ENCODE measurements at places on chromosomes 2 and 18.

DNA sequence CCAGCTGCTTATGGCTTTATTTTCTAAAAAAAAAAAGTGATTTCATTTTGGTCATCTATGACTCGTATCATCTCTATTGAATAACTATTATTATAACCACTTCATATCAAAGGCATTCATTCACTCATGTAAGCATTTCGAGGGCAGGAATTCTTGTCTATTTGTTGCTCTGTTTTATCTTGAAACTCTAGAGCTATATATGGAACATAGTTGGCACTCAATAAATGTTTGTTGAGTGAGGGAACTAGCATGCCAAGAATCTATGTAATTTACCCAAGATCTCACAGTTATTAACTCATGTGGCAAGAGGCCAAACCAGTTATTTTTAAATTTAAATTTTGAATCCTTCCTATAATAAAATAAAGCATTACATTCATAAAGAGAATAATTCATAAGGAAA lies 470.1 kb downstream of the TMX3 start:
- no peak for DNase-seq

- no peak for DNase-seq
Observed at GRCh38 chr2:216219861-216220260, 110.7 kb downstream of the XRCC5 start.

GRCh38 chr2:206472094-206472493 lies 28.8 kb downstream of the ADAM23 start:
- no peak for DNase-seq

DNA sequence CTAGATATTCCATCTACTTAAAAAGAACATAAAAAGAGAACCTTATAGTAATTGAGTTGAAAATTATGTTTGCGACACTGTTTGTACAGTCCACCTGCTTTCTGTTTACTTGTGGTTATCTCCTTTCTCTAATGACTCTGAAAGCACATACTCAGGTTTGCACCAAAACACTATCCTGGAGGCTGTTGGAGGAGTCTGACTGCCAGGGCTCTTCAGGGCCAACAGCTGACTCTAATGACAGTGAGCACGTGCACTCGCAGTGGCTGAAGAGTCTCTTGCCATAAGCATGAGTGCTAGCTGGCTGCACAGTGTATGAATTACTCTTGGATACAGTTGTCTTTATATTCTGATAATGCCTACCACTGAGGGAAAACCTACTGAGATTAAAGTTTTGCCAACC lies 16.7 kb upstream of the GLS start:
- peak; percentile 67 for DNase-seq

- no peak for DNase-seq
Observed at GRCh38 chr2:27177441-27178351, 28.9 kb downstream of the TCF23 start.

DNA sequence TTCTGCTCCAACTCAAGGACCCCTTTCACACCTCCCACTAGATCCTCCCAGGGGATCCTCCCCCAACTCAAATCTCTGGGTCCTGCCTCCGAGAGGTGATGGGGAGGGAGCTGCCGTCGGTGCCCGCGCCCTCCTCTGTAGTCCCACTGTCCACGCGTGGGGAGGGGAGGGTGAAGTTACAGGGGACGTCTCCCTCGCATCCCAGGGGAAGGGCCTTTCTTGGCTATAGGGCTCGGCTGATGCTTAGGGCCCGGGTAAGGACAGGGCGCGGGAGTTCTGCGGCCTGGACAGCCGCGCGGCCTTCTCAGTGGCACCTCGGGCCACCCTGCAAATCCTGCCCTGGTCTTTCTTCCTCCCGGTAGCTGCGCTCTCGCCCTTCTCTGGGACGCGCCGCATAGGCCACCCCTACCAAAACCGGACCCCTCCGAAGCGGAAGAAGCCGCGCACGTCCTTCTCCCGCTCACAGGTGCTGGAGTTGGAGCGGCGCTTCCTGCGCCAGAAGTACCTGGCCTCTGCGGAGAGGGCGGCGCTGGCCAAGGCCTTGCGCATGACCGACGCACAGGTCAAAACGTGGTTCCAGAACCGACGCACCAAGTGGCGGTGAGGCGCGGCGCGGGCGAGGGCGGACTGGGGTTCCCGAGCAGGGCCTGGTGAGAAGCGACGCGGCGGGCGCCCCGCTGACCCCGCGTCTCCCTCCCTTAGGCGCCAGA lies 1.2 kb downstream of the TLX2 start:
- DNase-seq: no peak

DNA sequence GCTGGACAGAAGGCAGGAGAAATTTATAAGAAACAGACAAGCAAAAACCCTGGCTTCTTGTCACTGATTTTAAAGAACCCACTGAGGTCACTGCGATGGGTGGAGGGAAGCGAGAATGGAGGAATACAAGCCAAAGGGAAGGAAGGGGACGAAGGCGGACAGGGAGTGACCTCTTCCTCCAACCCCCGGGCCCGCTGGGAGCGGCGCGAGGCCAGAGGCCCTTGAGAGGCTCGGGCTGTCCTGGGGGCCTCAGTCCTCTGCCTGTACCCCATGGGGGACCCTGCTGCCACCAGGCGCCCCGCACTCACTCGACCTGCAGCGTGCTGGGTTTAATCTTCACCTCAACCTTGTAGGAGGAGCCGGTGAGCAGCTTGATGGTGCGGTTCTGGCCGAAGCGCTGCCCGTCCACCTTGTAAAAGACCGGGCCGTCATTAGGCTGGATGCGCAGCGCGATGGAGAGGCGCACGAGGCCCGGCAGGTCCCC lies 793 bp downstream of the CNRIP1 start:
- no peak for DNase-seq

DNA sequence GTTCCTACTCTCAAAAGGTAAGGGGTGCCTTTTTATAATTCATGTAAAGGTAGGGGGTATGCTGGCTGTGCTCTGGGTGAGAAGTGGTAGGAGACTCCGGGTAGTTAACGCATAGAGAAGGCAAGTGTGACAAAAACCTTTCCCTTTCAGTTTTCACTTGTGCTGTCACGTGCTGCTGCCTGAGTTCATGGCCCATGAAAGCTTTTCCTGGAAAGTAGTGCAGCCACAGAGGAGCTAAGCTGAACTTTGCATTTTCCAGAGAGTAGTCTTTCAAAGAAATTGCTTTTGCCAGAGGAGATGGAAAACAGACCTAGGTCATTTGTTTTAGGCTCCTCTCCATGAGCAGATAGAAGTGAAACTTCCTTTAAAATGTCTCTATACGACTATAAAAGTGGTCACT lies 44.7 kb downstream of the THSD7B start:
- no peak for DNase-seq

DNA sequence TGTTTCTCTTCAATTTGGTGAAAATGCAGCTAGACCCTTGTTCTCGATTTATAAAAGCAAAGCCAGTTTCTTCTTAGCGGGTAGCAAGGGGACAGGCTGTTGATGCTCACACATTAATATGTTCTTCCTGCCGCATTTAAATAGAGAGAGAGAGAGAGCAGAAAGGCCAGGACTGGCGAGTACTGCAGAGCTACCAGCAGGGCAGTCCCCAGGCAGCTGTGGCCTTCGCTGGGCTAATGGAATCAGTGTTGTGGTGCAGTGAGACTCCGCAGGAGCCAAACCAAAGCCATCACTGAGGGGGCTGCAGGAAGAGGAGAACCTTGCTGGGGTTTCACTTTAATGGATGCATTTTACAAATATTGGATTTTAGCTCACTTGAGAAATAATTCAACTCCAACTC lies 223.6 kb downstream of the ACTR3 start:
- DNase-seq: no peak

- no peak for DNase-seq
Observed at GRCh38 chr18:70107091-70107490, 98.4 kb downstream of the RTTN start.

- DNase-seq: no peak
Observed at GRCh38 chr2:171254666-171255065, 94.0 kb upstream of the TLK1 start.

GRCh38 chr2:149068996-149069888 lies 30.7 kb downstream of the LYPD6B start:
- DNase-seq: no peak

- no peak for DNase-seq
Observed at GRCh38 chr2:182541268-182541667, 114.4 kb upstream of the PDE1A start.

DNA sequence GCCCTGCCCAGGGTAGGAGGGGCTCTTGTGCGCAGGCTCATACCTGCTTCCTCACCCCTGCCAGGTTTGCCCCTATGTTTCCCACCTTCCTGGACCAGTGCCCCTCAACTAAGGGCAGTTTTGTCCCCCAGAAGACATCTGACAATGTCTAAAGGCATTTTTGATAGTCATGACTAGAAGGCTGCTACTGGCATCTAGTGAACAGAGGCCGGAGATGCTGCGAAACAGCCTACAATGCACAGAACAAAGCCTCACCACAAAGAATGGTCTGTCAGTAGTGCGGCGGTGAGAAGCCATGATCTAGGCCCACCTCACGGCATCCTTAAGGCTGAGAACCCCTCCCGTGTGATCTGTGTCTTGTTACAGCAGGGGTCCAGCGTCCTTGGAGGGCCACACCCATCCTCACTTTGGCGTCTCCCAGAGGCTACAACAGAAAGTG lies 96.0 kb downstream of the TMEM17 start:
- no peak for DNase-seq

GRCh38 chr2:36530178-36530982 lies 67.6 kb downstream of the FEZ2 start:
- DNase-seq: no peak

DNA sequence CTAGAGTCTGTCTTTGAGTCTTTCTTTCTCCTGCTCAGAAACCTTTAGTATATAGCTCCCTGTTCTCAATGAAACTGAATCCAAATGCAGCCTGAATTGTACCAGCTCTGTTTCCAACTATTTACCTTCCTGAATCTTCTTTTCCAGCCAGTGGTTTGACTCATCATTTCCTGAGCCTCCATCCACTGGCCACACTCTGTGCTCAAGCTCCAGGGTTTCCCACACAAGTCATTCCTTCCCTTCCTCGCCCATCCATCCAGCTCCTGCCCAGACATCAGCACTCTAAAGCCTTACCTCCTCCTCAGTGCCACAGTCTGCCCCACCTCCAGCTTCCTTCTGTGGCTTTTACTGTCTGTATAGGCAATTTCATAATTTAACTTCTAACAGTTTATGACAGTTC lies 233.6 kb upstream of the RASGRP3 start:
- no peak for DNase-seq

DNA sequence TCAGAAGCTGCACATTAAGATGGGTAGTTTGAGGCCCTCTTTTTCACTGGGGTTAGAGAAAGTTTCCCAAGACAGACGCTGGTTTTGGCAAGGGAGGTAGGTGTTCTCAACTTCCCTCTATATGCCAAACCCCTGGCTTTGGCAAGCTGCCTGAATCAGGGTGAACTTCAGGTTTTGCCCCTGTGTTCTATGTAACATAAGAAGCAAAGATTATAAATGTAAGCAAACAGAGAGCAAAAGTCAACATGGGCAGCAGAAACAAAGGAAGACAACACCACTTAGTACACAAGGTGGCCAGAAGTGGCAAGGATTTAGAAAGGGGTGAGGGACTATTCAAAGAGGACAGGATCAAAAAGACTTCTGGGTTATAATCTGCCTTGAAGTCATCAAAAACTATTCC lies 70.5 kb upstream of the TFCP2L1 start:
- DNase-seq: no peak

- DNase-seq: no peak
Observed at GRCh38 chr2:164114937-164115336, 379.1 kb upstream of the FIGN start.

DNA sequence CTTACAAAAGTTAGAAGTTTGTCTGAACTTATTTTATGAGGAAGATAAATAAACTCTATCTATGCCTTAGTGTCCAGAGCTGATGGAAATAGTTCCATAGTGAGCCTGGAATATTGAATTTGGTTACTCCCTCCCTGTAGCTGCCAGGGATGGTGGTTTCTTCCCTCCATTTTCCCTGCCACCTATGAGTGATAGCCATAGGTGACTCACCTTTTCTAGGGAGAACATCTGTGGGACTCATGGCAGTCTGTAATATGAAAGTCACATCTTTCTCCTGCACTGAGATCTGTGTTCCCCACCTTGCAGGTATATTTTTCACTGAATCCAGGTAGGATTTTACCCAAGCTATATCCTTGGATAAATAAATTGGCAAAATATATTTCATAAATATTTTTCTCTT lies 148.8 kb downstream of the TPGS2 start:
- DNase-seq: no peak

GRCh38 chr2:105725388-105725787 lies 19.3 kb upstream of the NCK2 start:
- no peak for DNase-seq

DNA sequence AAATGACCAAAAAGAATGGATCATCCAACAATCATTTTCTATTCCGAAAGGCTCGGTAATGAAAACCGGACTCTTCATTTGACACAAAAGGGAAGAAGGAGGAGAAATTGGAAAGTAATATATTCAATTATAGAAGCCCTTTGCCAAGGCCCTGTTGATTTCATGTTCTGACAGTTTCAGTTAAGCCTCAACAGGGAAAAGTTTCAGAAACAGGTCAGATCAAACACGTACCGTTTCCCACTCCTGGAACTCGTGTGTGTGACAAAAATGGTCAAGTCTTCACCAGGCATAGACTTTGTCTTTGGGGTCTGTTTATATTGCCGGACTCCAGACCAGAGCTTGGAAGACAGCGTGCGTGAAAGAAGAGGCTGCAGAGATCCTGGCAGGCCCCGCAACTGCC lies 101.3 kb upstream of the BCL2L11 start:
- DNase-seq: no peak

DNA sequence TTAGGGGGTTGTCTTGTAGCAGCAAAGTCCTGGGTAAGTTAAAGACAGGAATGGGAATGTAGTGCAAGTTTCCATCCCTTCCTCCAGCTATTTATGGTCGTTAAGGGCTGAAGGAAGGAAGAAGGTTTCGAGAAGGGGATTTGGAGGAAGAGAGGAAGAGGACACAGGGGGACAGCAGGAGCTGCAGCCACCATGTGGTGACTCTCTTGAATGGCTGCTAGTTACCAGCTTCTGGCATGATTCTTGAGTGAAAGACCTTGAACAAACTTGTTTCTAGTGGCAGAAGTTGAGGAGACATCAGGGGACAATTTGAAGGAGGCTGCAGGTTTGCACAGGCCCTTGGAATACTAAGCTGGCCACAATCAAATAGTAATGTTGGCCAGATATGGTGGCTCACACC lies 116.6 kb downstream of the MTX2 start:
- no peak for DNase-seq

DNA sequence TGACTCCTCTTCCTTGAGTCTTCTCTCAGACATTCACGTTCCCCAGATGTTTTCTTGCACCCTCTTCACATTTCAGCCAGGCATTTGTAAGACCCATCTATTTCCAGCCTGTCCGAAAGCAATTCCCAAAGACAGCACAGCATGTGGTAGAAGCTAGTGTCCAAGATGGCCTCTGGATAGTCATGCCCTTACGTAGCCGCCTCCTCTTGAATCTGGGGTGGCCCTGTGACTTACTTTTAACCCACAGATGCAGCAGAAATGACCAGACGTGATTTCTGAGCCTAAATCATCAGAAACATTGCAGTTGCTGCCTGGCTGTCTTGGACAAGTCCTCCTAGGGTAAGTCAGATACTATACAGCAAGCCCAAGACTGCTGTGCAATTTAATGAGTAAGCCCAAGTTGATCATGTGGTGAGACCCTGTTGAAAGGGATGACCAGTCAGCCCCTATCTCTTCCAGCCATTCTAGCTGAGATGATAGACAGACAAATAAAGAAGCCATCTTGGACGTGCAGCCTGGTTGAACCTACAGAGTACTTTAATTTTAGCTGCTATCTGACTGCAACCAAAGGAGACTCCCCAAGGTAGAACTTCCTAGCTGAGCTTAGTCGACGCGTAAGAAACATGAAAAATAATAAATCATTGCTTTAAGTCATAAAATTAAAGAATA lies 12.3 kb downstream of the ARL5A start:
- no peak for DNase-seq

GRCh38 chr2:234911271-234911670 lies 40.5 kb upstream of the SH3BP4 start:
- DNase-seq: no peak

GRCh38 chr18:39667905-39668304 lies 2102.3 kb upstream of the CELF4 start:
- DNase-seq: no peak
